PC-9 (cell line): ENCODE measurements at places on chromosomes 12 and 14.

DNA sequence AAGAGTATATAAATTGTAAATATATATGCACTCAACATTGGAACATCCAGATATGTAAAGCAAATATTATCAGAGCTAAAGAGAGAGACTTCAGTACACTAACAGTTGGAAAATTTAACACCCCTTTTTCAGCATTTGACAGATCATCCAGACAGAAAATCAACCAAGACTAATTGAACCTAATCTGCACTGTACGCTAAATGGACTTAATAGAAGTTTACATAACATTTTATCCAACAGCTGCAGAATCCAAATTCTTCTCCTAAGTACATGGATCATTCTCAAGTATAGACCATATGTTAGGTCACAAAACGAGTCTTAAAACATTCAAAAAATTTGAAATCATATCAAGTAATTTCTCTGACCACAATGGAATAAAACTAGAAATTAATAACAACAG, 229.1 kb upstream of the CLEC14A start:
- no peak for DNase-seq

DNA sequence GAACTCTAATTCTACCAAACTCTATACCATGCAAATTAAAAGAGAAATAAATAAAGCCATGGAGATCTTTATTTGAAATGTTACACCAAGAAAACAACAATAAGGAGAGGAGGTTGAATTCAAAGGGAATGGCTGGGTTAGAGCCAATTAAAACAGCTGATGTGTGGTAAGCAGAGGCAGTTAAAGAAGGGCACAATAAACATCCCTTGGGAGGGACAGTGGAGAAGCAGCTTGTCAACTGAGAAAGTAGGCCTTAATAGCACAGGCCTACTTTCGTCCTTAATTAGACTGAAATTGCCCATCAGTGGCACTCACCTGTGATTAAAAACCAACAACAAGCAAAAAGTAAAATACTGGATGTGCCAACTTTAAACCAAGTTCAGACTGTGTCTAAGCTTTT, 16.3 kb upstream of the NAV3 start:
- DNase-seq: no peak

- no peak for DNase-seq
Observed at GRCh38 chr14:99980299-99980698, 84.9 kb upstream of the EVL start.

GRCh38 chr12:7091660-7092228, 501 bp downstream of the C1R start:
- DNase-seq: no peak

DNA sequence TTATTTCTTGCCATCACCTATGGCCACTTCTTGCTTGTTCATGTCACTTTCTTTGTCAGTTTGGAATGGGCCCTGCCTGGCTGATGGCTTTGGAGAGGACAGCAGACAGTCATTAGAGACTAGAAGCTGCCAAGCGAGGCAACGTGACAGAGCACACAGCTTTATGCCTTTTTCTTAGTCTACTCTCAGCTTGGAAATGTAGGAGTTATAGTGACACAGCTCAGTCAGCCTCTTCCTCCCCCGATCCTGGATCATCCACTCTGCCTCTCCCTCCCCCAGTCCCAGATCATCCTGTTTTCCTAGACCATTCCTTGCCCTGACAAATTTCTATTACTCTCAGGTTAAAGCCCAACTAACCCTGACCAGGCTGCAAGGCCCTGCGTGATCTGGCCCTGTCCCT, 26.6 kb downstream of the ETV6 start:
- no peak for DNase-seq

DNA sequence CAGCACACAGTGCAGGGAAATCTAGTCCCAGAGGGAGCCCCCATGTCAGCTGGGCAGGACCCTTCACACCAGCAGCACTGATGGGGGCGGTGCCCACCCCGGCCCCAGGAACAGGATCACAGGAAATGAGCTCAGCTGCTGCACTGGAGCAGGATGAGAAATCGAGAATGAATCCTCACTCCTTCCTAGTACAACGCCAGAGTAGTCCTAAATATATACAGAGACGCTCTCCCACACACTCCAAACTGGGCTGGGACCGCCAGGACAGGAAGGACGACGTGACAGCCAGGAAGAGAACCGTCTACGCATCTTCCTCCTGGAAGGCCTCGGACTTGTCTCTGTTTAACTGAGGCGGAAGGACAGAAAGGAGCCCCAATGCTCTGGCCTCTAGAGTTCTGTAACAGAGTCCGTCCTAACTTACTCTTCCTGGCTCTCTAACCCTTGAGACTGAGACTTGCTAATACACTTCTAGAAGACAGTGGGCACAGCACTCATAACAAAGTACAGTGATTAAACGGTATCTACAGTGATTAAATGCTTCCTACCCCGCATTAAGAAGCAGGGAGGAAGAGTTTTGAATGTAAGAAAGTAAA, 33.4 kb downstream of the CDC42BPB start:
- DNase-seq: no peak

DNA sequence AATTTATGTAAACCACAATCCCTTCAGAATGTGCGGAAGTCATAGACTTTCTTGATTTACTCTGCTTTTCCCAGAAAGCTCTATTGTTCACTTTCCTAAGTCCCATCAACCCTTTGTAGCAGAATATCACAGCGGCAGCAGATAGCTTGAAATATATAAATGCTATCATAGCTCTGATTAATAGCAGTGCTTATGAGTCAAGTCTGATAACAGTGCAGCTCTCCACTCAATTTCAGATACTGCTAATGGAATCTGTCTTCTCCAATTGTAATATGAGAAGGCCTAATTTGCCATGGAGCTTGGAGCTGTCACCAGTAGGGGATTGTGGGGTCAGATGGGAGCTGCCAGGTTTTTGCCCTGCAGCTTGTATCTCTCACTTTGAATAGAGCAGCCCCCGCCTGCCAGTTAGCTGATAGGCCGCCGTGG, 10.9 kb downstream of the TMEM260 start:
- DNase-seq: no peak

GRCh38 chr12:20444595-20445170, 76.3 kb downstream of the PDE3A start:
- no peak for DNase-seq

- no peak for DNase-seq
Observed at GRCh38 chr14:85565862-85566296, 35.9 kb downstream of the FLRT2 start.

- no peak for DNase-seq
Observed at GRCh38 chr12:70044167-70044566, 199.1 kb upstream of the CNOT2 start.

DNA sequence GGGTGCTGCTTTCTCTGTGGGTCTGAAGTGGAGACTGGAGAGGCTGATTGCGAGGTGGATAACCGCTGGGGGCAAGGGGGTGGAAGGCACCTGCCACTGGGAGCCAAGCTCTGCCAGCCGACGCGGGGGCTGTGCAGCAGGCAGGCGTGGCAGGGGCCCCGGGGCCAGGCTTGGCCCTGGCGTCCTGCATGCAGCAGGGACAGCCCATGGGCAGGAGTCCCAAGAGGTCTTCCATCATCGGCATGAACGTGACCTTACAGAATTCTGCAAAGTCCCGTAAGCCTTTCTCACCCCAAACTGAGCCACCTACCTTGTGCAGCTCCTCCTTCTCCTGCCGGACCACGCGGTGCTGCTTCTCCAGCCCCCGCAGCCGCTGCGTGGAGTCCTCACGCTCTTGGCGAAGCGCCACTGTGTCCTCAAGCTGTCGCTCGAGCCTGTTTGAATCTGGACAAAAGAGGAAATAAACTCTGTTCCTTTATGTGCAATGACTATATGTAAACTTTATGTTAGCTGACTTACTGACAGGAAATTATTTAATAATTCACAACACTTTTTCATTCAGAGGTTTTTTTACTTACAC, 51.3 kb downstream of the AMN start:
- no peak for DNase-seq

- no peak for DNase-seq
Observed at GRCh38 chr14:61256826-61257468, 24.2 kb downstream of the TMEM30B start.

DNA sequence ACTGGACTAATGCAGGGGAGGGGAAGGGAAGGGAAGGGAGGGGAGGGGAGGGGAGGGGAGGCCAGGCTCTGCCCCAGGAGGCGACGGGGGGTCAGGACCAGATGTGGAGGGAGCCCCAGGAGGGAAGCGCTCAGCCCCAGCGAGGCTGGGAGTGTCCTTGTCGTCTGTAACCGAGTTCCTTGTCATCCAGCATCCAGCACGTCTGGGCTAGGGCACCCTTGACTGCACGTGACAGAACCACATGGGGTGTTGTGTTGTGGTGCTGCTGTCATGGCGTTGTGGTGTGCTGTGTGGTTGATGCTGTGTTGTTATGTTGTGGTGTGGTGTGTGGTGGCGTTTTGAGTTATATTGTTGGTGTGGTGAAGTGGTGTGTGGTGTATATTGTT, 28.4 kb upstream of the SFSWAP start:
- DNase-seq: no peak

GRCh38 chr12:27689558-27690180, 6.6 kb upstream of the REP15 start:
- no peak for DNase-seq

- no peak for DNase-seq
Observed at GRCh38 chr14:86193756-86194155, 663.8 kb downstream of the FLRT2 start.

DNA sequence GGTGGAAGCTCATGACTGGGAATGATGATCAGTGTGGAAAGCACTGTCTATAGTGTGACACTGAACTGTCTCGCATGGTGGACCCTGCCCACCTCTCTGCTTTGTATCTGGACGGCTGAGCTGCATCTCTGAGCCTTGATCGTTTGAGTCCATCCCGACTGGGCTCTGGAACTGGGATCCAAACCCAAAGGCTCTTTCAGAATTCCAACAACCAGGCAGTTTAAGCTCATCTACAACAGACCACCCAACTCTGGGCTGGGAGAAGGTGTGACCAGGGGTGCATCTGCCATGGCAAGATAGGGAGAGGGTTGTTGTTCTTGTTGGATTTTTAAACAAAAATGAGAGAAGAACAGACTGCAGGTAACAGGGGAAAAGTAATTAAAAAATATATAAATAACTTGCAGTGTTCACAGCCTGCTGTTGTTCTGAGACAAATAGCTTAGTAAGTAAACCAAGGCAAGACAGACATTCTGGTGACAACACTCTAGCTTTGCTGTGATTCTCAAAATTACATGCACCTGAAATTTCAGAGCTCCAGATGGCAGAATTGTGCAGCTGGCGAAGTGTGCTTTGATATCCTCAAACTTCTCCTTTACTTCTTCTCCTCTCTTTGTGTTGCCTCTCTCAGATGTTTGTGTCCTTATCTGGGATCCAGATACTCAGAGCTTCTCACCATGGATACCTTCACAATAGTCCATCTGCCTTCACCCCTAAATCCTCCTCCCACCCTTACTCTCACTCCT, 209.6 kb downstream of the EMP1 start:
- DNase-seq: no peak

DNA sequence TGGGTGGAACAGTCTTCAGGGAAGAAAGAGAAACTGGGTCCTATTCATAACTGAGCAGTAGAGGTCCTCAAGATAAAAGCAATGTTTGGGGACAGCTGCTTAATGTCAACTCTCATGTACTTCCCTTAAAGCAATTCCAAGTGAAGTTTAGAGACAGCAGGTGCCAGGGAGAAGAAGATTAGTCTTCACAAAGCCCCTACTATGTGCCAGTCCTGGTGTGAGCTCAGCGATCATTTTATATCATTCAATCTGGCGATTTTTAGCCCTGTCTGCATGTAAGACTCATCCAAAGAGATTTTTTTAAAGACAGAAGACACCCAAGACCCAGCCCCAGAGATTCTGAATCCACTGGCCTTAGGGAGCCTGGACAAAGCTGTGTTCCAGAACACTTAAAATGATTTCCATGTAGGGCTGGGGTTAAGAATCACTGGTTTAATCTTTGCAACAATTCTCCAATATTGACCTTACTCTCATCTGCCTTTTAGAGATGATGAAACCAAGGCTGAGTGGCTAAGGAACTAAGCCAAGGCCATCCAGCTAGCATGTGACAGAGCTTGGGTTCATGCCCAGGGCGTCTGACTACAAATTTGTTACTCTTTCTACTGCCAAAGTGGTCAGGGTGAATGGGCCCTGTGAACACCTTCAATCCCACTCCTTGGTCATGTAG, 404.5 kb upstream of the TBX3 start:
- no peak for DNase-seq

DNA sequence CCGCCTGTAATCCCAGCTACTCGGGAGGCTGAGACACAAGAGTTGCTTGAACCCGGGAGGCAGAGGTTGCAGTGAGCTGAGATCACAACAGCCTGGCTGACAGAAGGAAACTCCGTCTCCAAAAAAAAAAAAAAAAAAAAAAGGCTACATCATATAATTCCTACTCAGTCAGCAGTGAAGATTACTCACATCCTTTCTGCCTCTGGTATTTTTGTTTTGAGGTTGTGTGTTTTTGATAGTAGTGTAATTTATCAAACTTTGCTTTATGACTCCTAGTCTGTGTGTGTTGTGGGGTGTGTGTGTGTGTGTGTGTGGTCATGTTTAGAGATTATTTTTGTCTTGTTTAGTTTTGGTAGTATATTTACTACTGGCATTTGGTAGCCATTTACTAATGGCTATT, 29.8 kb upstream of the DLGAP5 start:
- no peak for DNase-seq
